ENCODE measurements at places on chromosomes 5 and 9.

DNA sequence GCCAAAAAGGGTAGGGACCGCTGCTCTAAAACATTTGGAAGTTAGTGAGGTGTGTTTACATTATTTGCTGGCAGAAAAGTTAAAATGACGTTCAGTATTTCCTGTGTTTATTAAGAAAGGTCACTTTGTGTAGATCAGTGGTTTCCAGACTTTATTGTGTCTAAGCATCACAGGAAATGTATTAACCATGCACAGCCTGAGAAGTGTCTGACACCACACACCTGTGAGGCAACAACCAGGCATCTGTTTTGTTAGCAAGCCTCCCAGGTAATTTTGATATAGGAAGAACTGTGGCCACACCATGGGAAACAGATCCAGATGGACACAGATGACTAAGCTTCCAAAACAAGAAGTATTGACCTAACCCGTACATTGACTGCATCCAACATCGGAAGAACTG lies 12.0 kb downstream of the TTC1 start:
- DNase-seq: no peak

DNA sequence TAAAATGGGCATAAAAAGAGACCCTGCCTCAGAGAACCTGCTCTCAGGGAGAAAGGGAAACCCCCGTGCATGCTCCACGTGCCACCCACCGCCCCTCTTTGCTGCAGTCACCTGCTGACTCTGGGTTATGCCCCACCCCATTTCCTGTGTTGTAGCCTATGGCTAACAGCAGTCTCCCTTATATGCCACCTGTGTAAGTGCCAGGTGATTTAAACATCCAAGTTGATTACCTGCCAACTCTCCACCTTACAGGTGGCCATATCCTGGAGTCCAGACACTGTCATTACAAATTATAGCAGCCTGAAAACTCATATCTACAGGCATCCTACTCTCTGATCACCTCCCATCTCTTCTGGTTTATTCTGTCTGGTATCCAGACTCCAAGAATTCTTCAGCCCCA lies 242.6 kb downstream of the HSPA4 start:
- DNase-seq: no peak

DNA sequence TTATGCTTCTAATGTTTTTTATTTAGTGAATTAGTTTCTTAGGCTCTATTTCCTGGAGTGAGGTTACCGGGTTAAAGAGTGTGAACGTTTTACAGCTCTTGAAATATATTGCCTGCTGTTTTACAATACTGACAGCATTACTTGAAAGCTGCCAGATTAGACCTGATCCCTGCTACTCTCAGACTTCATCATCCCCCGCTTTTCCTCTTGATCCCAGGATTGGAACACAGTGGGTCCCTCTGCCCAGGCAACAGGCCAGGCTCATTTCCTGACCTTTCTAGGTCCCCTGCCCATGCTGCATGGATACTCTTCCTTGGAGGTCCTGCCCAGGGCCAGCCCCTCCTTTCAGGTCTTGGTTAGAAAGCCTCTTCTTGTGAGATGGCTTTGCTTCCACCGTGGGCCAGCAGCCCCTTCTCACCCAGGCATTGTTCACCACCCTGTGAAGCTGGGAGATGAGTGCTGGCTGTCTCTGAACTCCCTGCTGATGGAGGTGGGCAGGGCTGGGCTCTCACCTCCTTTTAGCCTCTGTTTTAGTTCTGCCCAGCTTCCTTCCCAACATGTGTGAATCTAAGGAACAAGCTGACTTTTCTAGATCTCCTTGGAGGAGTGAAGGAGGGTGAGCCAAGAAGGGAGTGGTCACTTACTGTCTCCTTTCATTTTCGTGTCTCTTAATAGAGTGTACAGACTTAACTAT lies 15.5 kb upstream of the FAM120AOS start:
- no peak for DNase-seq

GRCh38 chr9:29974197-29974596 lies 2400.9 kb upstream of the C9orf72 start:
- DNase-seq: no peak

DNA sequence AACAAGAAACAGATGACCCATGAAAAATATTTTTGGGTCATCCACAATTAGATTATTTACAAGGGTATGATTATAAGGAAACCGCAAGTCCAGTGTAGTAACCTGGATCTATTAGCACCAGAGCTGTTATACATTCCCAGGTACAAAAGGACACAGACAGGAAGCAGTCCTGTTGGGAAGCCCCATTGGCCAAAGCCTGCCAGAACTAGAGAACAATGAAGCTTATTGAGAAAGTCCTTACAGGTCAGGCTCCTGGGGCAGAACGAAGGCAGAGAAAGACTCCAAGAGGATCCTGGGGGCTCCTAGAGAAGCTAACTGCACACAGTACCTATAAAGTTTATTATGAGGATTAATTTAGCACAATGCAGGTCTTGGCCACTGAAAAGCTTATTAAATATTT lies 169.9 kb downstream of the PARP8 start:
- no peak for DNase-seq

DNA sequence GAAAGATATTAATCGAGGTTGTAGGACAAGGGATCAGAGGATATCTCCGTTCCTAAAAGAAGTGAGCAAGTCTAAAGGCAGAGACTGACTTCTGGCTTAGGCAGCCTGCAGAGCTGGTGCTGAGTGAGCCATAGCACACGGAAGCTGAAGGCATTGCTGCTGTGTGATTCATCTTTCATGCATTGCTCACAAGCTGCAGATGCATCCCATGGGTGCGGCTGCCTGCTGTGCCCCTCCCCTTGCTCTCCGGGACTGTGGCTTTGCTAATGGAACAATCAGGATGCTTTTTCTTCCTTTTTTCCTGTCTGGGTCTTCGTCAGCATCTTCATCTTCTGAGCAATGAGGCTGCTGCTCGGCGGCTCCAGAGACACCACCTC lies 341.4 kb downstream of the DIRAS2 start:
- DNase-seq: no peak

DNA sequence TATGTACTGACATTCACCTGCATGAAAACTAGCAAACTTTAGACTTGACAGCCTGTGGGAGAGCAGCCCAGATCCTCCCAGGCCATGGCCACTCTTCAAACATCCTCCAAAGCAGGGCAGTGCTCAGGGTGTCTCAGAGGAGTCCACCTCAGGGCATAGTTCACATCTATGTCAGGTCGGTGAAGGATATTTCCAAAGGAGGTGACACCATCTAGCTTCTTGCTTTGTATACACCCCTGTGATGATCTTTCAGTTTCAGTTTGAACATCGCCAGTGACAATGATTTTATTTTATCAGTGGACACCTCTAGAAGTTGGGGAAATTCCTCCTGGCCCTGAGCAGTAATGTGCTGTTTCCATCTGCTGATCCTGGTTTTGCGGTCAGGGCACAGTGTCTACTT lies 20.1 kb downstream of the CDK20 start:
- DNase-seq: no peak

GRCh38 chr9:36873247-36873875 lies 160.7 kb downstream of the PAX5 start:
- peak; percentile 63 for DNase-seq

- no peak for DNase-seq
Measured at GRCh38 chr9:99213197-99213596, 8.5 kb downstream of the ALG2 start.

GRCh38 chr5:150073086-150073625 lies 13.2 kb downstream of the CSF1R start:
- DNase-seq: no peak

DNA sequence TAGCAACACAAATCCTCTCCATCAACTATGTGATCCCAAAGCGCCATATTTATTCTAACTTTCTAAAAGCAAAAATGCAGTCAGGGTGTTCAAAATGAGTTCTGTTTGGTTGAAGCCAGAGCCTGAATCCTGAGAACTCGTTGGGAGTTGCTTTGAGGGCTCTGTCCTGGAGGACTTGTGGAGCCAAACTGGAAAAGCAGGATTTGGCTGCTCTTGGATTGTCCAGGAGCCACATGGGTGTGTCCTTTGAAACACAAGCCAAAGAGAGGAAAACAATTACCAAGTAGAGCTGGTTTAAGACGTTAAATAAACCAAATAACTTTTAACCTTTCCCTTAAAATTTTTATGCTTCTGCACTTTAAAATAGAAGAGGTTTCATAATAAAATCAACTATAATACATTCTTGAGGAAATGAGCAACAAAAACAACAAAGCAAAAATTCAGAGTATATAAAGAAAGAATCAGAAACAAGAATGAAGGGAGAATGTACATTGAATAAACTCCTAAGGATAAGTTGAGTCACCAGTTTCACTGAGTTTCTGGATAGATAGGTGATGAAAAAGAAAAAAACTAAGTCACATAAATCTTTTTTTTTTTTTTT lies 13.5 kb downstream of the C5orf46 start:
- DNase-seq: no peak

DNA sequence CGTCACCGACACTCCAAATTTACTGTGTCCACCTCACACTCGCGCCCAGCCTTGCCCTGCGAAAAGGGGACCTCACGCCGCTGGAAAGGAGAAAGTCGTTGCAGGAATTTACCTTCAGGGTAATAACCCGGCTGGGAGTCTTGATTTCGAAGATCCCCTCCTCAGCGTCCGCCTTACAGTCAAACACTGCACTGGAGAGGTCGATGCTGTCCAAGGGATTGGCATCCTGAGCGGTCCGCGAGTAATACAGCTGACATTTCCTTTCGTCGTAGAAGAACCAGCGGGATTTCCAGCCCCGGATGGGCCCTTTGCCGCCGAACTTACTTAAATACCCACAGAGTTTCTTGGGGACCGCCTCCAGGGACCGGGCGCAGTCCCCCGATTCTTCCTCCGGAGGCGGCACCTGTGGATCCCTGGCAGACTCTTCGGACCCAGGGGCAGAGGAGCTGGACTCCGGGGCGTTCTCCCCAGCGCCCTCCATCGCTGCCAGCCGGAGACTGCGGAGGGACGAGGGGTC lies 330 bp downstream of the TBC1D2 start:
- DNase-seq: no peak

GRCh38 chr5:35999547-35999946 lies 8.4 kb upstream of the UGT3A1 start:
- no peak for DNase-seq

GRCh38 chr9:8694983-8695588 lies 895.5 kb upstream of the DMAC1 start:
- no peak for DNase-seq

DNA sequence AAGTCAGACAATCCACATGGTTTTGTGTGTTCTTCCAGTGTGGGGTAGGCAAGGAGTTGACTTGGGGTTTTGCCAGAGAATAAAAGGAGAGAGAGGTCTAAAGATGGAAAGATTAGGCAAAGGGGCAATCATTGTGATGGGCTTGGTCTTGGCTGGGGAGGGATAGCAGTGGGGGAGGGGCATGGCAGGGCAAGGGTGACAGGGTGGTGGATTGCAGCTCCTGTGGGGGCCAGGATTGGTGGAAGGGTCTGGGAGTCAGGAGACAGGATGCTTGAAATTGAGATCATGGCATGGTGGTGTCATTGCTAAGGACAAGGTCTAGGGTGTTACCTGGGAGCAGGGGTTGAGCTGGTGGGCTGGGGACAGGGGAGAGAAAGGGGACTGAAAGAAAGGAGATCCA lies 57.6 kb downstream of the ZNF618 start:
- DNase-seq: no peak

DNA sequence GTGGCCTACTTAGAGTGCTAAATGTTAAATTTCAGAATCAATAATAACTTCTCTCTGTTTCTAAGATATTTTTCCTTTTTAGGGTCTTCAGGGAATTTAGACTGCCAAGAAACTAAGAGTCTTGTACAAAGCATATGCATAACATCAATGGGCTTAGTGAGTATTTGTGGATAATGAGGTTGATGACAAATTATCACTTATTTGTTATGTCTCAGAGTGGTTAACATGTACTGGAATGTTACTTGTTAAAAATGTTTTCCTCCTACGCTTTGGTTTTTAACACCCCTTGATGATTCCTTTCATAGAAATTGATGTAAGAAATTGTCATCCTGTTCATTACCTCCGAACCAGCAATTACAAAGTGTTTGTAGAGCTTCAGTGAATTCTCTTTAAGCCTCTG lies 144.3 kb downstream of the MRPS30 start:
- no peak for DNase-seq

DNA sequence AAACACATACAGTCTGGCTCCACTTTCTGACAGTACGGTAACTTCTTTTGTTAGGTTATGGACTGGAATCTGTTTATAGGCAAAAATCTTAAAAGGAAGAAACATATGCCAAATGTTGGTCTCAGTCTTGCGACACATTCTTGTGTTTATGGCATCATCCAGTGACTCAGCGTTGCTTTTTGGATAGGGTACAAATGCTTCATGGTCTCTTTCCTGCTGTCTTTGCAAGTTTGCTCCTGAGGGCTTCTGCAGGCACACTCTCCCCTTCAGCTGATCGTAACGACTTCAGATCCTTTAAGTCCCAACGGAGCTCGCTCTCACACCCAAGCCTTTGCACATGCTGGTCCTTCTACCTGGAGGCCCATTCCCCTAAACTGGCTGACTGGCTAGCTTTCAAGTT lies 23.6 kb upstream of the TNFSF8 start:
- DNase-seq: no peak

GRCh38 chr5:107254214-107254901 lies 416.4 kb downstream of the EFNA5 start:
- no peak for DNase-seq

- no peak for DNase-seq
Measured at GRCh38 chr5:109589986-109590385, 99.7 kb upstream of the MAN2A1 start.

DNA sequence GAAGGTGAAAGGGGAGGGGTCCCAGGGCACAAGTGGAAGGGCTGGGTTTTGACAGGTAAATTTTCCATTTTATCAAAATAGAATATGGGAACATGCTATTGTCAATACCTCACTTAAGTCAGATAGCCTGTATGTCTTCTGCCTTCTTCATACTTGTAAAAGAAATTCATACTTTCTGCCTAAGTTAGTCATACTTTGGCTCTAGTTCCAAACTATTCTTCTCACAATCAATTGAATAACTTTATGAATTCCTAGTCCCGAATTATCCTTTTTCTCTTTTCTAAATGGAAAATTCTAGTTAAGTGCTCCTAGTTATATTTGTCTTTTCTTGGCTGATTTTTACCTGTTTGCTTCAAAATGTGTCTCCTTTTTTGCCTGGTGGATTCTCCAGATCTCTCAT lies 271.4 kb downstream of the CSNK1G3 start:
- no peak for DNase-seq

DNA sequence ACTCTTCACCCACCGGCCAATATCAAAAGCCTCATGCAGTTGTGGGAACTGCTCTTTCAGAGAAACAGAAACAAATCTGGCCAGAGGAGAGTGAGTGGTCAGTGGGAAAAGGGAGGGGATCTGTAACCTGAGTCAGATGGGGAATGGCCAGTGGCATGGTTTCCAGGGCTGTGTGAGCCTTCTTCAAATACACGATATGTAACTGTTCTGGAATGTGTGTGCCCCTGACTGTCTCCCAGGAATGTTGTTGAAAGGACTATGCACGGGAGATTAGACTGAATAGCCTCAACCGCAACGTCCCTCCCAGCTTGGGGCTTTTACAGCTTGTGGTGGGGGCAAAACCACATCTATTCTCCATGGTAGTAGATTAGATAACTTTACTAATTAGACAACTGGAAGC lies 60.8 kb downstream of the SH3TC2 start:
- DNase-seq: no peak

GRCh38 chr9:123208626-123209174 lies 59.7 kb downstream of the STRBP start:
- no peak for DNase-seq

GRCh38 chr5:94672746-94673145 lies 54.3 kb downstream of the SLF1 start:
- DNase-seq: no peak

GRCh38 chr5:54900984-54901725 lies 84.2 kb downstream of the ESM1 start:
- no peak for DNase-seq

- DNase-seq: no peak
Measured at GRCh38 chr5:13660072-13660471, 284.4 kb downstream of the DNAH5 start.

Data from activated T-cell treated with anti-CD3 and anti-CD28 coated beads for 24 hours (primary cell).